GM20000 (cell line): ENCODE measurements at places on chromosomes 4 and X.

DNA sequence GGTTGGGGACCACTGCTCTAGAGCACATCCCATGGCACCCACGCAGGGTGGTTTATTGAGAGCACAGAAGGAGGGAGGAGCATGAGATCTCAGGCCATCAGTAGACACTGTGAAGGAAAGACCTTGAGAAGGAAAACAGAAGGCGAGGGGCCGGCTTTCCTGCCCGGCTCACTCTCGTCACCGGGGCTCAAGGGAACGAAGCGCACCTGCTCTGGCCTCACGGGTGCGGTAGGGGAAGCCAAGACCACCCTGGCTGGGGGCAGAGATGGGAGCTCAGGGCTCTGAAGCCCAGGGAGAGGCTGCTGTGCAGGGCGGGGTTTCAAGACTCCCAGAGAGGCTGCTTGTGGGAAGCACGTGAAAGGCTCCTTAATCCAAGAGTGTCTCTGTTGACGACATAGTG lies 105.9 kb downstream of the TNIP2 start:
- no peak for DNase-seq

GRCh38 chrX:15173411-15173810 lies 96.5 kb downstream of the ASB9 start:
- DNase-seq = no peak

GRCh38 chrX:91039777-91040176 lies 394.9 kb upstream of the PABPC5 start:
- no peak for DNase-seq

GRCh38 chr4:183289688-183290087 lies 30.4 kb downstream of the CLDN22 start:
- no peak for DNase-seq

DNA sequence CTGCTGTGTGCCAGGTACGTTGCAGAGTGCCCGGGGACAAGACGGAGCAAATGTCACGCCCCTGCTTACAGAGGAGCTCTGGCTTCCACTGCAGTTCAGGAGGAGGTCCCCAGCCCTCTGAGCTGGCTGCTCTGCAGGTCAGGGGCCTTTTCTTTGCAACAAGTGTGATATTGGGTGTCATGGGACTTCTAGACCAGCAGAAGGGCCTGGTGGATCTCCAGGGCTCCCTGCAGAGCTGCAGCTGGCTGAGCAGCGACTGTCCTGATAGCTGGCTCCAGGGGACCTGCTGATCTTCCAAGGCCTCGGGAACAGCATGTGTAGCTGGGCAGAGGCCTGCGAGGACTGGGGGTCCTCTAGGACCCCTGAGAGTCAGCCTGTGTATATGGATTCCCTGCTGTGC lies 120.4 kb downstream of the SORCS2 start:
- no peak for DNase-seq

GRCh38 chr4:124635331-124635730 lies 77.2 kb downstream of the ANKRD50 start:
- DNase-seq = no peak
